ENCODE measurements at places on chromosomes 12 and 14.

DNA sequence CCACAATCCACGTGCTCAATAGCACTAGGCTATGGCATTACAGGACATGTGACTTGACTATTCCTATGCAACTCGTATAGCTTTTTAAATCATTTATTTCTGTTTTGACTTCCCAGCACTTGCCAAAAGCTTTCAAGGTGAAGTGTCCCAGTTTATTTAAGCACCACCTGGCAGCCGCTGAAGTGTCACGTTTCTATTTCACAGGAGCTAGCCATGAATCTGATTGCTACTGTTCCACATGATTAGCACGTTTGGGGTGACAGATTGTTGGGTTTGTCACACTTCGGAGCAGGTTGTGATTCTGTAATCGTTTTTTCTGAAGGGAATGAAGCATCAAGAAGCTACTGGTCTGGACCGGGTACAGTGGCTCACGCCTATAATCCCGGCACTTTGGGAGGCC is 39.9 kb upstream of the BICDL1 start:
- no peak for DNase-seq

GRCh38 chr12:110920324-110920910 is at the start of gene MYL2:
Gene MYL2, minus strand, starts transcription at chr12:110920579. Its CDS starts 50 bp downstream, at chr12:110920529.
- no peak for DNase-seq

GRCh38 chr14:91649930-91650329 is 82.0 kb downstream of the CATSPERB start:
- no peak for DNase-seq

DNA sequence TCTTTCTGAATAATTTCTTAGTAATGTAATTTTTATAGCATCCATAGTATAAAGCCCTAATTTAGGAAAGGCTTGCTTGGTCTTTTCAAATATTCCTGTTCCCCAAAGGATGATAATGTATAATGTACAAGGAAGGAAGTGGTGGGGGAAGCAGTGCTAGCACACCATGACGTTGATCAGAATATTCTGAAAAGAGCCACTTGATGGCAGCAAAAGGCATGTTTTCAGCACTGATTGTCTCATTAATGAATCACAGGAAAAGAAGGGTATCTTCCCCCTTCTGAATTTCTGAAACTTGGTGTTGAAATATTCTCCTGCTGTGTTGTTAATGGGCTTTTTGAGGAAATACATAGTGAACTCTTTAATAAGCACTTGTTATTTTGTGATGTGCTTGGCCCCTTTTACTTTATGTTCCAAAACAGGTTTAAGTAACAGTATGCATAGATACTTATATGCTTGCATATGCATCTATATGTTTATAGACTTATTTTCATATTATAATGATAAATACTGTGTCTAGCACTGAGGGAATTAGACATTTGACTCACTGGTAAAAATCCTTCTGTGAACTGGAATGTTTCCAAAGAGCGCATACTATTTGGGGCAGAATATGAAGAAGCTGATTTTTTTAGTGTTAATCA is 122.0 kb downstream of the TMEM117 start:
- DNase-seq, result no peak

DNA sequence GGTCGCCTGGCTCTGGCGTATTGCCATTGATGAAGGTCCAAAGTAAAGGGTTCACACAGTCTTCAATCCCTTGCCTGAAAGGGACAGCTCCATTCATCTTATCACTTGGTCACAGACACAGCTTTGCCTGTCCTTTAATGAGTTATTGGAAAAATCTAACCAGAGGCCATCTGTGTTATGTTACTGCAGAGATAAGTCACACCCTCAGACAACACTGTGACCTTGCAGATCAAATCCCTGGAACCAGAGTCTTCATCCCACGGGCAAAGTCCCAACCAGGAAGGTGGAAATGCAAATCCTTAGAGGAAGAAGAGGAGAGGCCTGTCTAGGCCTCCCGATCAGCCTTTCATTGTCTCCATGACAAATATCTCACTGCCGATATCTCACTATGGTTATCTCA is 68.3 kb upstream of the SCN8A start:
- no peak for DNase-seq

DNA sequence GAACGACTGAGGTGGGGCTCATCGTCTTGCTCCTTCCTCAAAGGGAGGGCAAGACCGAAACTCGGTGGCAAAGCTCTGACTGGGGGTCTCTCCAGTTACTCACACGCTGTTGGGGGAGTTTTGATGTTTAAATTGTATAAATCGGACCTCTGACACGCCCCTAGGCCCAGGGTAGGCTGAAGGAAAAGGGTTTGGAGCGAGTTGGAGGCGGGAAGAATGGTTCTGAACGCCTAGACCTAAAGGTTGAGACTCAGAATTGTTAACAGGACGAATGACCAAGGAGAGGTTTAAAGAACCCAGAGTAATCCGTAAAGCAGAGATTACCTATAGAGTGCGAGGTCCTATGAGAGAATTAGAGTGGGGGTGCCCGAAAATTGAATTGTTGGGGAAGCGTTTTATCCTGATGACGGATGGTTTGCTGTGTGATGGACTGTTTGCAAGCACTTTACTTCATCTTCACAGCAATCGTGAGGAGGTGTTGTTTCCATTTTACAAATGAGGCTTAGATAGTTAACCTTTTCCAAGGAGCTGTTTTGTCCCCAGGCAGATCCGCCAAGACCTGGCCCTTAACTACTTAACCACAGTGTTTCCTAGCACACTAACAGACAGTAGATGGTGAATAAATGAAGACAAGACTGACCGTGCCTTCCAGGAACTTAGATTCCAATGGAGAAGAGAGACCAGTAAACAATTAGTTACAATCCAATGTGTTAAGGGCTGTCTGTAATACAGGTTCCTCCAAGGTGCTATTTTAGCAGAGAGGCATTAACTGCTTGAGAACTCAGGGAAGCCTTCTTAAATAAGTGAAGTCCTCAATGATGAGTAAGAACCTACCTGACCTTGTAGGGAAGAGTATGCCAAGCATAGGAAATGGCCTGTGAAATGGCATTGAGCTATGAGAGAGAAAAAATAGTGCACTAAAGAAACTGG is 929 bp upstream of the UBE2N start:
- DNase-seq, result no peak

DNA sequence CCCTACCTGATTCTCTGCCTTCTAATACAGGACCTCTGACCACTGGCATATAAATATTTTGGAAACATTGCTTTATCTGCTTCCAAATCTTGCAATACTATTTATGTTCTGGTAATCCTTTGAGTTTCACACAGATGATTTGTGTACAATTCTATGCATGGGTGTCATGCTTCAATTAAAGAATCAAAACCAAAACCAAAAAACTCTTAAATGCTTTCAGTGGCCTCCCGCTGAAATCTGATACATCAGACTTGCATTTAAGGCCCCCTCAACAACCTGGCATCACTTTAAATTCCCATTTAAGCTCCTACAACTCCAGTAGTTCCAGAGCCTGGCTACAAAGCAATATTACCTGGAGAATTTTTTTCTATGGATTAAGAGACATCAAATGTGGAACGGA is 221.7 kb upstream of the NAV3 start:
- no peak for DNase-seq

DNA sequence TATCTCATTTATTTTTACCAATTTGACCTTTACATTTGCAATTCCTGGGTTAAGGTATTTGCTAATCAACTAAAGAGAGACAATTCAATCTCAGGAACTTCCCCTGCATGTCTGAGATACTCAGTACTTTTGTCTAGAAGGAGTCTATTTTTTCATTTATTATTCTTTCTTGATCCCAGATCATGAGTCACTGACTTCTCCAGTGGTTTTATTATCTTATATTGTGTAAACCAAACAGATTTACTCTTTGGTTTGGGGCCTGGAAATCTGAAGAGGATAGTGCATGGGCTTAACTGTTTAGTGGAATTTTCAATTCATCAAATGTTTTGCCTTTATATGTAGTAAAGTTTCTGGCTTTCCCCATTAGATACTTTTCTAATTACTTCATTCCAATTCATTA is 185.4 kb downstream of the ALG10B start:
- DNase-seq, result no peak

DNA sequence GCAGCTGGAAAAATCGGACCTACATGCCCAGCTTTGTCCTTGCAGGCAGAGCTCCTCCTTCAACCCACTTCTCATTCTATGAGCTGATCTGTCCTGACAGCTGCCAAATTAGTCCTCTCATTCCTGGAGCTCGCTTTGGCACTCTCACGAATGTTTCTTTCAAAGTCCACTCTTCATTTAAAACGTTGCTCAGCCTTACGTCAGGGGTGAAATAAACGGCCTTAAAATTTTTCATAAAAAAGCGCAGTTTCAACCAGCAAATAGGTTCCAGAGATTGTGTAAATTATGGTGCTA is 120.9 kb upstream of the HIF1A start:
- DNase-seq, result no peak

DNA sequence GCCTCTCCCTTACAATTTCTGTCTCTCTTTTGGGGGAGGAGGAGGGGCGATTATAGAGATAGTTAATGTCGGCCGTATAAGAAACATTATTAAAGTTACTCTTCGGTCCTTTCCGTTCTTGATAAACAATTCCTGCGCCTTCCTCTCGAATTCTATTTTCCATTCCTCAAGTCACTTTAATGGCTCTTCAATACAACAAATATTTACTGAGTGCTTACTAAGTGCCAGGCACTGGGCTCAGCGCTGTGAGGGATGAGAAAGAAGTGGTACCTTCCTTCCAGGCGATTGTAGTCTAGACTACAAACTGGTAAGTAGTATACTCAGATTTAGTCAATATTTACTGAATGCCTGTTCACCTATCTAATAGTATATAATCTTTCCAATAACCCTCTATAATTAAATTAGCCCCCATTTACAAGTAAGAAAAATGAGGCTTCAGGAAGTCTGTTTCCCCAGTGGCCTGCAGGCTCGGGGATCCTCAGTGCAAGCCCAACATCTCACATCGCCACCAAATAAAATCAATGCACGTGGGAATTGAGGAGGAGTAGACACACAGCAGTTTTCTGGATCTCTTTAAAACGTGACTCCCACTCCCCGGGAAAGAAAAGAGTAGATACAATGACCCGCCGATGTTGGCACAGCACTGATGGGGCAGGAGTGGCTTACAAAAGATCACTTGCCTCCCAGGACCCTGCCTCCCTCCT is 589 bp upstream of the ZNF219 start:
- DNase-seq, result no peak

GRCh38 chr14:50489851-50490250 is 42.5 kb downstream of the MAP4K5 start:
- no peak for DNase-seq

- DNase-seq, result no peak
Measured at GRCh38 chr14:64405295-64405694, 17.1 kb downstream of the MTHFD1 start.

DNA sequence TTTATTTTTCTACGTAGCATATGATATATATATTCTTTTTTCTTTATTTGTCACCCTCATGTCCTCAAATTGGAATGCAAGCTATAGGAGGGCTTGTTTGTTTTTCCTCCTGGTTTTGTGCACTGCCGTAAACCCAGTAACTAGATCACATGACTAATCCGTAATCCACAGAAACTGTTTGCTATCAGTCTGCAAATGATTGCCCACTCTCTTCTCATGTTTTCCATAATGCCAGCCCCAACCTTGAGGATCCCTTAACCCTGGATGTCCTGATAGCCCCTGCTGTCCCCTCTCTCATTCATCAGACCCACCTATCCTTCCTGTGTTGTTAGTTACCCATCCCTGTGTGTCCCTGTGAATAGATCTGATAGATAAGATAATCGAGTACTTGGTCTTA is 94.0 kb downstream of the TSPAN9 start:
- DNase-seq, result no peak

GRCh38 chr14:97712471-97712870 is 915.3 kb downstream of the VRK1 start:
- DNase-seq, result no peak

DNA sequence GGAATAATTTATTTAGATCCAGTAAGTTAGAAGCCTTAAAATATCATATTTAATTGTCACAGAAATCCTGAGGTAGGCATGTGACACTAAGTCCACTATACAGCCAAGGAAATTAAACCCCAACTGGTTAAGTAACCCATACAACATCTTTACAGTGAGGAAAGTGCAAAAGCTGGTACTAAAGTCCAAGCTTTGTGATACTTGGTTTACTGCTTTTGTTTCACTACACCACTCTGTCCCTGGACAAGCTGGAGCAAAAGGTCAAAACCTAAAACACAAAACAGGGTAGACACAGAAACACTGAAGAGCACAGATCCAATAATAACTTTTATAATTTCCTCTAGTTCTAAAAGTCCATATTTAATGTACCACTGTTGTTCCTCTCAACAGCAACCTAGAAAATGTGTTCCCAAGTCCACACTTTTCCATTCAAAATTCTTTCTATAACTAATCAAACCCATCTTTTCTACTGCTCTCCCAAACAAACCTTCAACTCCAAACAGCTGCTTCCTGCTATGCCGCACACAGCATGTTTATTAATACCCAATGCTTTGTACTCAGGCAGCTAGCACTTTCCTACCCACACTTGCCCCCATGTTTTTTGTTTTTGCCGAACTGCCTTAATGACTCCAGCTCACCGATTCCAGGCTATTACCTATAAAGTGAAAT is 90.9 kb downstream of the MED13L start:
- no peak for DNase-seq

DNA sequence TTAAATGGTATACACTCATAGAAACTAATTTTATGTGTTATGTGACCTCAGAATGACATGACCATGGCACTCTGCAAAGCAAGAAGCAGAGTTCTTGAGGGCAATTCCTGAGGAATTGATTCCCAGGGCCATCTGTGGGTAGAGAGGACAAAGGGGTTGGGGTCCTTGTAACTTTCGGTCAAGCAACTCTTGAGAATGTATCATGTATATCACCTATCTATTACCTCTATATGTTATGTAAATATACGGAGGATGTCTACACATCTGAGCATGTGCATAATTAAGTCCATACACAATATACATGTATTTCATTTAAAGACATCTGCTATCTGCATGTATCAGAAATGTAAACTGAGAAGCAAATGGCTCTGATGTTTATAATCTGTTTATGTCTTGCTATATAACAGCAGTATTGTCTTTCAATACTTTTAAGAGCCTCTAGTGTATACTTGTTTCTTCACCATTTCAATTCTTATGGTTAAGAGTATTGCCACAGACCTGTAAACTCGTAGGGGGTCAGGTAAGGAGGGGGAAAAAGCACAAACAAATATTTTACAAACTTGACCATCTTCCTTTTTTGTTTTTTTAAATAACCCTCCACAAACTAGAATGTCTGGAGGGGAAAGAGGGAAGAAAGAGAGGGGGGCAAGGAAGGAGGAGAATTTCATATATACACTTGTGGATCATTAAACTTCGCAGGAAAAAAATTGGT is 4.5 kb downstream of the FOXA1 start:
- DNase-seq, result no peak

GRCh38 chr12:3069714-3070113 is 7.5 kb upstream of the TSPAN9 start:
- no peak for DNase-seq

DNA sequence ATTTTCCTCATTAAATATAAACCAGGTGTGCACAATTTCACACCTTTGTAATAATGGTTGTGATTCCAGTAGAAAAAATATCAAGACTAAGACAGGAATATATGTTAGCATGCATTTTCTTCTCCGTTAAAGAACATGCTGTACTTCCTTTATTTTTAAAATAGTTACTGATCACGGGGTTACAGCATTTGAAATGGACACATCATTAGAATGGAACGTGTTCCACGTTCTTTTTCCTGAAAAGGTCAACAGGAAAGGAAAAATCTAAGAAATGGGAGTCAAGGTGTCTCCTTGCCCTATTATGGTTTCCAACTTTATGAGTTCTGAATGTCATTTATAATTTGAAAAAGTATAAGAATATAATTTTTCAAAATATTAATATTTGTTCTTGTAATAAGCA is 1325.7 kb downstream of the SLC16A7 start:
- DNase-seq, result no peak
